ENCODE measurements at places on chromosomes 13 and 19.

DNA sequence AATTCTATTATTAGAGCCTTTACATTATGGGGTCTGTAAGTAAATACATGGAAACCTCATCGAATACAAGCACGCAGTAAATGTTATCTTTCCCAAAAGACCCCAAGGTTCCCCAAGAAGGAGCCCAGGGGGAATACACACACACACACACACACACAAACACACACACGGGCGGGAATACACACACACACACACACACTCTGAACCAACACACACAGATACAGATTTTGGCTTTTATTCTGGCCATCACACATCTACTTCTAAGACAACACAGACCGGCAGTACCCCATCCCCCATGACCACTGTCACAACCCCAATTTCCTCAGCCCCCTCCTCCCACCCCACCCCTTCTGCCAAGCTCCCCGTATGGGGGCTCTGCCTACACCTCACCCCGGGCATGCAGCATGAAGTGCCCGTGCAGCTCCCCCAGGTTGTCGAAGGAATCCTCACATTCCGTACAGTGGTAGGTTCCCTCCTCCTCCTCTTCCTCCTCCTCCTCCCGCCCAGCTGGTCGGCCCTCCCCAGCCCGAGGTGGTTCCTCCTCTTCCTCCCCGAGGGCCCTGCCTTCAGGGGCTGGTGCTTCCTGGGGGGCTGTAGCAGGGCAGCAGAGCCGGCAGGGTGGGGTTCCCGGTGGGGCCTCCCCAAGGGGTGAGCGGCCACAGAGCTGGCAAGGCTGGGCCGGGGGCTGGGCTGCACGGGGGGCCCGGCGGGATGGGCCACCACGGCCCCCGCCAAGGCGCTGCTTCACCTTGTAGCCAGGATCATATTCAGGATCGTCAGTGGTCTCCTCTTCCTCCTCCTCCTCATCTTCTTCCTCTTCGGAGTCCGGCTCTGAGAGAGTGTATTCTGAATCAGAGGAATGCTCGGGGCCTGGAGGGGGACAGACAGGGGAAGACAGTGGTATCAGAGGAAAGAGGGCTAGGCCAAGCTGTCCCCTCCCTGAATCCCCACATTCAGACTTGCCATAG, 4.4 kb upstream of the SRRM5 start:
- DNase-seq = no peak

- DNase-seq = no peak
Measured at GRCh38 chr13:110281736-110282135, 25.2 kb downstream of the COL4A1 start.

GRCh38 chr19:48390188-48391099, 907 bp downstream of the KDELR1 start:
- peak; percentile 77 for DNase-seq

- no peak for DNase-seq
Measured at GRCh38 chr13:54445453-54445852, 1416.8 kb downstream of the OLFM4 start.

GRCh38 chr19:39133431-39134270, 8.1 kb downstream of the PAK4 start:
- DNase-seq = no peak
